ENCODE measurements at places on chromosomes 11 and 22. TPM values are rescaled to one million over a fixed set of nuclear protein-coding genes. Genes with fewer than 3 reads are reported as not detected.

Gene EMID1
- polyA plus RNA-seq, result 94.3 TPM

Gene TRIM6
- polyA plus RNA-seq, result 27.1 TPM

Gene TTC36
- polyA plus RNA-seq, result 2.9 TPM

Gene LRRC32
- 68.0 TPM for polyA plus RNA-seq

Gene CRYBB3
- polyA plus RNA-seq, result 0.31 TPM

Gene KRTAP5-7
- 0.21 TPM for polyA plus RNA-seq

All from renal pelvis (tissue), 12 donors.